Purkinje cell (primary cell): ENCODE measurements at places on chromosomes 5 and 9. TPM values are rescaled to one million over a fixed set of nuclear protein-coding genes. Genes with fewer than 3 reads are reported as not detected.

Gene IFNA5
- not detected in 2 replicates for polyA plus RNA-seq

Gene RGS7BP
- 54.7 and 72.3 TPM in 2 replicates for polyA plus RNA-seq

Gene FLT4
- not detected in 2 replicates for polyA plus RNA-seq

Gene SLC9A3
- polyA plus RNA-seq = 2.3 and 3.3 TPM in 2 replicates

Gene MCCC2
- 13.4 and 17.9 TPM in 2 replicates for polyA plus RNA-seq

Gene ADAMTSL1
- polyA plus RNA-seq = 1.9 and 2.9 TPM in 2 replicates

Gene AQP7
- not detected in 2 replicates for polyA plus RNA-seq

Gene PNPLA7
- 1.1 TPM in 1 of 2 replicates, not detected in the other for polyA plus RNA-seq

Gene SAXO1
- not detected in 2 replicates for polyA plus RNA-seq

Gene WDR36
- 9.3 and 16.2 TPM in 2 replicates for polyA plus RNA-seq

Gene IFNB1
- polyA plus RNA-seq = not detected in 2 replicates

Gene NOTCH1
- 0.03 and 0.08 TPM in 2 replicates for polyA plus RNA-seq

Gene PHAX
- polyA plus RNA-seq = 144 and 198 TPM in 2 replicates

Gene HTR4
- polyA plus RNA-seq = not detected in 2 replicates

Gene CCDC180
- 2.2 and 3.3 TPM in 2 replicates for polyA plus RNA-seq

Gene FGF1
- polyA plus RNA-seq = 4.4 and 14.2 TPM in 2 replicates

Gene EIF4E1B
- polyA plus RNA-seq = not detected in 2 replicates

Gene CD274
- 0.27 and 1.5 TPM in 2 replicates for polyA plus RNA-seq

Gene ZNF367
- polyA plus RNA-seq = 1.4 and 2.1 TPM in 2 replicates

Gene SLC6A7
- 0.65 TPM in 1 of 2 replicates, not detected in the other for polyA plus RNA-seq

Gene STPG3
- not detected in 2 replicates for polyA plus RNA-seq

Gene ACTL7A
- polyA plus RNA-seq = not detected in 2 replicates

Gene BAAT
- 0.71 and 4.1 TPM in 2 replicates for polyA plus RNA-seq

Gene NME5
- 113 and 125 TPM in 2 replicates for polyA plus RNA-seq

Gene TRUB2
- 1.9 and 9.7 TPM in 2 replicates for polyA plus RNA-seq

Gene CHSY3
- 4.9 TPM in 1 of 2 replicates, not detected in the other for polyA plus RNA-seq

Gene PCDHA13
- polyA plus RNA-seq = 12.7 and 31.9 TPM in 2 replicates

Gene FAM221B
- polyA plus RNA-seq = not detected in 2 replicates

Gene PCDHB12
- polyA plus RNA-seq = 2.6 and 2.8 TPM in 2 replicates

Gene NRG2
- polyA plus RNA-seq = 0.38 and 0.73 TPM in 2 replicates

Gene PCDHB8
- polyA plus RNA-seq = not detected in 2 replicates

Gene DYNC2I2
- 0.14 and 0.77 TPM in 2 replicates for polyA plus RNA-seq

Gene RABEPK
- 21.6 and 21.9 TPM in 2 replicates for polyA plus RNA-seq

Gene SV2C
- 50.4 and 53.8 TPM in 2 replicates for polyA plus RNA-seq
